ENCODE measurements at places on chromosomes 11 and 22.

GRCh38 chr11:35418282-35419183 is 825 bp downstream of the SLC1A2 start:
- DNase-seq = no peak

GRCh38 chr22:38618682-38619081 is 37.5 kb downstream of the FAM227A start:
- no peak for DNase-seq

- no peak for DNase-seq
Observed at GRCh38 chr22:29541845-29542244, 11.7 kb downstream of the THOC5 start.

DNA sequence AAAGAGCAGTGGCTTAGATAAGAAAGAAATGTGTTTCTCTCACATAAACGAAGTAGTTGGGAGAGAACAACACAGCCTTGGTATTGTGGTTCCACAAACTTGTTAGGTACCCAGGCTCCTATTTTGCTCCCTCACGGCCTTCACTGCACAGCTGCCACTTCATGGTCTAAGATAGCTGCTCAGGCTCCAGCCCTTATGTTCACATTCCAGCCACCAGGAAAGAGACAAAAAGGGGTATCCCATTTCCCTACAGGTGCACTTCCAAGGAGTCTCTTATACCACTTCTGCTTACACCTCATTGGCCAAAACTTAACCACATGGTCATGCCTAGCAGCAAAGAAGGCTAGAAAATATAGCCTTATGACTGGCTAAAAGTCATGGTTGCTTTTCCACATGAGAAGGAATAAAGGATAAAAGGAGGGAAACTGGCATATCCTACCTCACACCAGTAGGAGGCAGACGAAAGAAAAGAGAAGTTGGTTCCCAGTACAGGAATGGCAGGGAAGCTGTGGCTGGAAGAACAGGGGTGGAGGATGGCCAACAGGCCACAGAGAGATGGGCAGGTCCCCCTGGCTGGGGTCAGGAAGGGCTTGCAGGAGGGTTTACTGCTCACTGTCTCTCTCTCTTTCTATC is 5.4 kb upstream of the HDHD5 start:
- no peak for DNase-seq

- DNase-seq = no peak
Observed at GRCh38 chr11:84962018-84962417, 665.1 kb downstream of the DLG2 start.

- DNase-seq = no peak
Observed at GRCh38 chr11:73402834-73403185, 26.6 kb downstream of the RELT start.

- peak; percentile 82 for DNase-seq
Observed at GRCh38 chr22:50209893-50210292, 9.1 kb downstream of the SELENOO start.

DNA sequence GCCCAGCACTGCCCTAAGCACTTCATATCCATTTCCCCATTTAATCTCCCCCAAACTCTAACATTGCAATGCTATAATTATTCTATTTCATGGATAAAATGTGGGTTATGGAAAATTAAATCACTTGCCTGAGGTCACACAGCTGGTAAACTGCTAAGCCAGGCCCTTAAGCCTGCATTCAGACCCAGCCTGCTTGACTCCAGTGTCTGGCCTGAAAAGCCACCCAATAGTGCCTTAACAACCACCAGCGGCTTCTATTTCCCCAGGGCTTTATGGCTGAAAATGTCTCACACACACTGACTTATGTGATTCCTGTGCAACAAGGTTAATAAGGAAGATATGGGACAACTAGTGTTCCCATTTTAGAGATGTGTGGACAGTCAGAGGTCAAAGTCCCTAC is 178.5 kb upstream of the SNX19 start:
- DNase-seq = no peak

- no peak for DNase-seq
Observed at GRCh38 chr11:121449123-121449522, 3.0 kb upstream of the SORL1 start.

- DNase-seq = peak; percentile 7
Observed at GRCh38 chr11:95262994-95263765, 32.2 kb upstream of the SESN3 start.

DNA sequence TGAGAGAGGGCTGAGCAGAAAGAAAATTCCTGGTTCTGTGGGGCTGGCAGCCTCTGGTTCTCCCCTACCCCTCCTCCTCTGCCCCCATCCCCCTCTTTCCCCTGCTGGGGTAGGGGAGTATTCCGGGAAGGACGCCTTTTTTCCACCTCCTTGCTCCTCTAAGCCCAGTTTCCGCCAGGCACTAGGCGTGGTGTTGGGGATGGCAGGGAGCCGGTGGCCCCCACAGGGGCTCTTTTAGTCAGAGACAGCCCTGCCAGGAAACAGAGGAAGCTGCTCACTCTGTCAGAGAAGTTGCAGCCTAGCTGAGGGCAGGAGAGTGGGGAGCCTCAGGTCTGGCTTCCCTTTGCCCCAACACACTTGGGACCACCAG is 15.6 kb upstream of the ARHGEF17 start:
- no peak for DNase-seq

GRCh38 chr22:32623943-32624342 is 149.3 kb downstream of the FBXO7 start:
- no peak for DNase-seq

GRCh38 chr22:37985050-37985585 is 763 bp upstream of the SOX10 start:
- no peak for DNase-seq

- peak; percentile 93 for DNase-seq
Observed at GRCh38 chr11:36352922-36353321, 56.8 kb downstream of the PRR5L start.
